Bronchial epithelial cell (primary cell): ENCODE measurements at places on chromosomes 7 and 10.

DNA sequence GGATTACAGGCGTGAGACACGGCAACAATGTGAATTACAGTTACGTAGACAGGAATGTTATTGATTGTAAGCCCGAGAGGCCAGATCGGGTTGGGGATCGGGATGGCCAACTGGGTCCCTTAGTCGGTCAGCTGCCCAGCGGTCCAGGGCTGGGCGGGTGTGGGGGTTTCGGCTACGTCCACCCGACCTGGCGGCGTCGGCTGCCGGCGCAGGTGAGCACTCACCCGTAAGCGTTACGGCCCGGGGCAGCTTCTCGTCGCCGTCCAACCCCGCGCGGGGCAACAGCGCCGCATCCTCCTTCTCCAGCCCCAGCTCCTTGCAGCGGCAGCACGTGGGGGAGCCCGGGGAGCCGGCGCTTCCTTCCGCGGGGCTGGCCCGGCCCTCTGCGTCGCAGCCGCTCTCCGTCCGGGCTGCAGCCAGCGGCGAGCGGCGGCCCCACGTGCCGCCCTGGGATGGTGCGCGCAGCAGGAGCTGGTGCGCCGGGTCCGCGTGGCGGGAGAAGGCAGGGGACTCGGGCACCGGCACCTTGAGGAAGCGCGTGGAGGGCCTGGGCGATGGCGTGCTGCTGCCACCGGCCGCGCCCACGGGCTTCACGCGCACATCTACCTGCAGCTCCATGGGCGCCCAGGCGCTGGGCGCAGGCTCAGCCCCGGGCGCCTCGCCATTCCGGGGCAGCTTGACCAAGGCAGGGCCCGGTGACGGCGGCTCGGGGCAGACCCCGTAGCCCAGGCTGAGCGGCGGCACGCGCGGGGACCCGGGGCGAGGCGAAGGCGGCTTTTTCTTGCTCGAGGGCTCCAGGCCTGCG is 609 bp downstream of the KLRG2 start:
- no peak for DNase-seq

DNA sequence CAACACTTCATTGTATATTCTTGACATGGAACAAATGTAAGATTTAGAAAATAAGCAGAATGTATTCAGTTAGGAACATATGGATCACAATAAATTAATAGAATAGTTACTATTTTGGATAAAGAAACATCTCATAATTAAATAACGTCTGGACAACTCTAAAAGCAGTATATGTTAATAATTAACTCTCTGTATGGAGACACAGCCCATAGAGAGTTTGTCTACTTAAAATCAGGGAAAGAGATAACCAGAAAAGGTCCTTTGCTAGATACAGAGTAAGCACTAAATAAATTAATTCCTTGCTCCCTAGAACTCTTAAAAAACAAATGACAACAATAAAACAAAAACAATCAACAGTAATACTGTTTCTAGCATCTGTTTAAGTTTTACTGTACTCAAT is 184.4 kb upstream of the THSD7A start:
- DNase-seq = no peak

DNA sequence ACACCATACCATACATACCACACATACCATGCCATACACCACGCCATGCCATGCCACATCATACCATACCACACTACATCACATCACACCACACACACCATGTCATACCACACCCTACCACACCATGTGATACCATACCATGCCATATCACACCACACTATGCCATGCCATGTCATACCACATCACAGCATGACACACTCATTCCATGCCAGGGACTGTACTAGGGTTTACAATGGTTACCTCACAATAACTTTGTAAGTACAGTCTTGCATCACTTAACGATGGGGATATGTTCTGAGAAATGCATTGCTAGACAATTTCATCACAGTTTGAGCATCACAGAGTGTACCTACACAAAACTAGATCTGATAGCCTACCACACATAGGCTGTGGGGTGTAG is 14.5 kb downstream of the PYROXD2 start:
- DNase-seq = peak; percentile 40

DNA sequence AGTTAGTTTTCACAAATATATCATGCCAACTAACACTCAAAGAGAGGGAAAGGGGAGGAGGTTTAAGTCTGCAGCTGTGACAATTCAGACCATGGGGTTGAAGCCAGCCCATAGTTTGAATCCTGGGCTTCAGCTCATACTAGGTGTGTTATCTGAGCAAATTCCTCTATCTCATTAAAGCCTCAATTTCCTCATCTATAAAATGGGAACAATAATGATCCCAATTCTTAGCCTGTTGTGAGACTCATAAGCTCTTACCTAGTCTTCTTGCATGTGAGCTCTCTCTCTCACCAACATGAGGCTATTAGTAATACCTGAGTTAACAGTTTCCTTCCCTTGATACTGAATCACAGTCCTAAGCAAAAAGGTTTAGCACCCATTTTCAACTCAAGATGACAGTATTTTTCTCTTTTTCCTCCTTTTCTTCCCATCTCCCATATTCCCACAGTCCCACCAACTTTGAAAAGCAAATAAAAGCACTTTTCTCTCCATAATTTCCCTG is 49.8 kb downstream of the NUDCD3 start:
- peak; percentile 25 for DNase-seq

DNA sequence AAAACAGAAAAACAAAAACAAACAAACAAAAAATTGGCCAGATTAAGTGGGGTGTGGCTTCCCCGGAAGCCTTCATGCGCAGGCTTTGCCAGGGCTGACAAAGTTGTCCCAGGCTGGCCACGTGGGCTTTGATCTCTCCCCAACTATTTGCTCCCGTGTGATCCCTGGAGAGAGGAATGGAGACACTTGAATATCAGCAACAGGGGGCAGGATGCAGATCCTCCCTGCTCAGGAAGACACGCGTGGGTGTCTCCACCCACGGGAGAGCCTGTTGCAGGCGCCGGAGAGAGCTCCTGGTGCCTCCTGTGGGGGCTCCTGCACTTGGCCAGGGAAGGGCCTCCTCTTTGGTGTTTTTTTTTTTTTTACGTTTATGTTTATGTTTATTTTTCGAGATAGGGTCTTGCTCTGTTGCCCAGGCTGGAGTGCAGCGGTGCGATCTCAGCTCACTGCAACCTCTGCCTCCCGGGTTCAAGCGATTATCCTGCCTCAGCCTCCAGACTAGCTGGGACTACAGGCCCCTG is 19.0 kb downstream of the TRIM56 start:
- DNase-seq = no peak

GRCh38 chr10:774661-775244 is 85.3 kb upstream of the DIP2C start:
- DNase-seq = no peak

GRCh38 chr7:111014079-111014478 is 76.8 kb upstream of the LRRN3 start:
- peak; percentile 18 for DNase-seq

GRCh38 chr10:78910021-78910420 is 158.7 kb upstream of the ZMIZ1 start:
- DNase-seq = no peak

DNA sequence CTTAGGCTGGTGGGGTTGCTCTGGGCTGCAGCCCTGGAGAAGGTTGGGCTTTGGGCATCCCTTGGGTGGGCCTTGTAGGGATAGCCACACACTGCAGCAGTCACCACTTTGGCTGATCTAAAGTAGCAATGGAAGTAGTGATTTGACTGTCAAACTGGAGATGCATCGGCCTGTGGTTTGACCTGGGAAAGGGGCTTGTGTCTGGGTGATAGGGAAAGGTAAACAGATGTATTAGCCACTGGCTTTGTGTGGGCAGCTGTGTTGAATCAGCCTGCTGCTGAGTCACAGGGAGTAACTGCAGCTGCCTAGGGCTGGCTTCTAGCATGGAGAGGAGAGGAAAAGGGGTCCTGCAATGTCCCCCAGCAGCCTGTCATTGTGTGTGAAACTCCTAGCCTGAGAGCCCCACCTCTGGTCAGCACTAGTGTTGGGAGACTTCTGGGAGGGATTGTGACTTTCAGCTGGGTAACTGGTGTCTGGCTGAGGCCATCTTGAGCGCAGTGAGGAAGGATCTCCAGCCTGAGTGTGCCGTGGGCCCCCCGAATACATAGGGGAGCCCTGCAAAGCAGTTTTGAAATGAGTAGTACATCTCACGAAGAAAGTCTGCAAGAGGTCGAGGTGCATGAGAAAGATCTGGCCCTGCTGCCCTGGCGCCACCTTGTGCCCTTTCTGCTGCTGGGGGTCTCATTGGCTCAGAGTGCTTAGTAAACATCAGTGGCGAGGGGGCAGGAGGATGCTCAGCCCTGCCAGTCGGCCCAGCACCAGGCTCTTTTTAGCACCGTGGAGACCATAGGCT is 117.3 kb downstream of the FANK1 start:
- peak; percentile 91 for DNase-seq

DNA sequence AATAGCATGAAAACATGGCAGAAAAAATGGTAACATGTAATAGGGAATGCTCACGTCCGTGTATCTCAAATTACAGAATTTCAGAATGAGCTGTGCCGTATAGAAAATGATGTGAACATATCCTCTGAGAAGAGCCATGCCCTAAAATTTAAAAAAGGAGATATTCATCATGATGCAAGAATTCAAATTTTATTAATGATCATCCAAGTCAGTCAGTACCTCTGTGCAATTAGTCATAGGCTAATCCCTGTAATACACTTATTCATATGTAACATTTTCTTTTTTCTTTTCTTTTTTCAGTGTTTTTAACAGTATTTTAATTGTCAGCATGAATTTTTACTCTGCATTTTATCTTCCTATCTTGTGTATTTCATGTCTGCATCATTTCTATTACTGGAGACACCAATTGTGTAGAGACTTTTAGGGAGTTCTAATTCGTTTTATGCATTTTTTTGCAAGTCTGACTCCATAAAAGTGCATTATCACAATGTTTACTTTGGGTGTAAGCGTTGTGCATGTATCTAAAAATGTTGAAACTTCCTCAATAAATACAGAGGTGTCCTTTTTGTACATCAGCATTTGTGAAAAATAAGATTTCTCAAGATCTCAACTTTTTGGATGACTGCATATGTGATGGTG is 1103.7 kb upstream of the CELF2 start:
- DNase-seq = no peak

DNA sequence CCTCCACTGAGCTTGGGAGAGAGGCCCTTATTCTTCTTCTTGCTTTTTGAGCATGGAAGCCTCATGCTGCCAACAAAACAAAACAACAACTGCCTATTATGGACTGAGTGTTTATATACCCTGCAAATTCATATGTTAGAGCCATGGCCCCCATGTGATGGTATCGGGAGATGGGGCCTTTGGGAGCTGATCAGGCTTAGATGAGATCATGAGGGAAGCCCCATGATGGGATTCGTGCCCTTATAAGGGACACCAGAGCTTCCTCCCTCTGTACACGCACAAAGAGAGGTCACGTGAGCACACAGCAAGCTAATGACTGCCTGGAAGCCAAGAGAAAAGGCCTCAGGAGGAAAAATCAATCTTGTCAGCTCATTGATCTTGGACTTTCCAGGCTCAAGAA is 235.0 kb downstream of the FANK1 start:
- no peak for DNase-seq

DNA sequence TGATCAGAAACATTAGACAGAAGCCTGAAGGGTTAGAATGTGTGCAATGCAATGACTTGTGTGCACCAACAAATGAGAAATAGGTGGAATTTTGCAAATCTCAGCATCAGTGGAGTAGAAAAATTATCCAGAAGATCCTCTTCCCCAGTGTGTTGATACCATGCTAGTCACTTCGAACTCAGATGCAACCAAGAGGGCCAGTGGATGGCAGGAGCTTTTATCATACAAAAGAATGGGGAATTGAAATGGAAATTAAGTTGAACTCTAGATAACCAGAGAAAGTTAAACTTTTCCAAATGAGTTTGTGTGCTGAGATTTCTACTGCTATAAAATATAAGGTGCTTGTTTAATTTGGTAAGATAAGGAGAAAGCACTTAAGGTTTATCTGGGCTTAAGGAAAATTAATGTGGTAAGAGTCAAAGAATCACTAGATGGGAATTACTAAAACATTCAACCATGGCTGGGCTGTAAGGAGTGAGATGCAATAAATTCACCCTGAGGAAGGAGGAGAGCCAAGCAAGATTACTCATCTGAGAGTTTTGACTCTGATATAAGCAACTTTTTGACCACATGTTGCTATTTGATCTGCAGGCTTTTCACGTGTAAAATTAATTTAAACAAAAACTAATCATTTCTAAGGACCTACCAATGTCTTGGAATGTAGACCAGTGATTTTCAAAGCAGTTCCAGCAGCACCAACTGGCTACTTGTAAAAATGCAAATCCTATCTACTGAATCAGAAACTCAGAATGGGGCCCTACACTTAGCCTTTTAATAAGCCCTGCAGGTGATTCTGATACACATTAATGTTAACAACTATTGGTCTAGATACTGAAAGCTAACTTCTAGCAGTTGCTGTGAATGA is 113.2 kb downstream of the CDC14C start:
- DNase-seq = no peak

DNA sequence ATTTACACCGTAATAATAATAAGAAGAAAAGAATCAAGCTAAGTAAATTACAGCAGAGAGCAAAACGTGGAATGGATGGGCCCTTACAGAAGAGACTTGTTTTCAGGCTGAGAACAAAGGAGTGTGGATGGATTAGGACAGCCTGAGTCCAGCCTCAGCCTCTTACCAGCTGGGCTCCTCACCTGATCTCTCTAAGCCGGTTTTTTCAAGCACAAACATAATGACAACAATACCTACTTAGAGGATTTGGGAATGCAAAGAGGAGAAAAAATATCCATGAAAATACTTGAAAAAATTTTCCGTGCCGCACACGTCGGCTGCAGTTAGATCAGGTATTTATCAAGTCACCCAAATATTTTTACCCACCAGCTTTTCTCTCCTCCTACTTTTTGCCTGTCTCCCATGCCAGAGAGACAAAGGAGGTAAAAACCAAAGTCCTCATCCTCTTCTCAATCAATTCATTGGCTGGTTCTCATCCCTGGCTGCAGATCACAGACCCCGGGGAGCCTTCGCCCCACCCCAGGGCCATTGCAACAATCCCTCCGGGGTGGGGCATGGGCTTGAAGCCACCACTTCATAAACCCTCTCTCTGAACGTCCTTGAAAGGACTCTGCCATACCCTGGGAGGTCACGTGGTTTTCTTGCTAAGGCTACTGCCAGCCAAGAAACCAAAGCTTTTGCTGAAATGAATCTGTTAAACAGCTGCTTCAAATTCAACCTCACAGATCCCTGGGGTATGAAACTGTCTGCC is 29.7 kb upstream of the GTF2I start:
- DNase-seq = no peak

GRCh38 chr7:82904871-82905270 is 257.8 kb downstream of the PCLO start:
- DNase-seq = no peak

GRCh38 chr10:74207691-74208480 is 56.9 kb downstream of the ADK start:
- no peak for DNase-seq

DNA sequence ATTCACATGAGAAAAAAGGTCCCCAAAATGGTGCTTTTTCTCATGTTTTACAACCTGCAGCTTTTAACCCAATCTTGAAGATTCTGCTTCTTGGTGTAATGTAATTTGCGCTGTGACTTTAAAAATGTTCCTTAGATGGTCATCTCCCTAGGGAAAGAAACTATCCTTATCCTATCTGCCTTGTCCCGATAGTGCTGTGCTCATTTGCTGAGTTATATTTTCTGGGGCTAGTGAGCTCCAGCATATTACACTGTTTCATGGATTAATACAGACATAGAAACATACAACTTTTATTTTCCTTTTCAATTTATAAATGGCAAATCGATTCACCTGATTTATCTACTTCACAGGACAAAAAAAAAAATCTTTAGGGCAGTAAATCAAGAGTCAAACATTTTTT is 2.8 kb downstream of the WAPL start:
- DNase-seq = no peak
